ENCODE measurements at places on chromosomes 6 and 20.

DNA sequence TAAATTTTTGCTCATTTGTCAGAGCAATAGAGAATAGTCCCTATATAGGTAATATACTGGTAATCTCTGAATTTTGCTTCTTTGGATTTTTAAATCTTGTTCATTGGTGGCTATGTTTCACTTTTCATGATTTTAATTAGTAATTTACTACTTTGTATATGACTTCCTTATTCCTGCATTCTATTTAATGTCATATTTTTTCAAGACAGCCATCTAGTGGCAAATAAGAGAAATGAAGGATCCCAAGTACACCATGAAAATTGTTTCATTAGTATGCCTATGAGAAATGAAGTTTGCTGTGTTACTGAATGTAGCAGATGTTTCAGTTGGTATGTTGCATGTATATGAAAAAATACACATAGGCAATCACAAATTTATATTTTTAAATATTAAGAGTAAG lies 82.4 kb downstream of the ZNF292 start:
- DNase-seq, result no peak

- no peak for DNase-seq
These were observed 15.7 kb upstream of the POU5F1 start for GRCh38 chr6:31186052-31186734.

GRCh38 chr20:53757472-53757913 lies 163.9 kb upstream of the ZNF217 start:
- DNase-seq, result no peak

GRCh38 chr20:61980647-61981583 lies 84.8 kb downstream of the TAF4 start:
- no peak for DNase-seq

- DNase-seq, result no peak
These were observed 109.3 kb upstream of the FAM83B start for GRCh38 chr6:54737247-54737646.

- peak; percentile 30 for DNase-seq
These were observed 10.6 kb downstream of the RPS10 start for GRCh38 chr6:34414999-34415858.

GRCh38 chr6:112349636-112349934 lies 2.5 kb downstream of the RFPL4B start:
- no peak for DNase-seq

GRCh38 chr6:167564416-167565250 lies 239.7 kb downstream of the TTLL2 start:
- DNase-seq, result no peak

GRCh38 chr6:145904391-145904790 lies 59.8 kb downstream of the SHPRH start:
- DNase-seq, result no peak

GRCh38 chr20:32526125-32526524 lies 59.0 kb downstream of the NOL4L start:
- DNase-seq, result no peak

- DNase-seq, result no peak
These were observed 80.3 kb downstream of the BACH2 start for GRCh38 chr6:90216072-90216977.

DNA sequence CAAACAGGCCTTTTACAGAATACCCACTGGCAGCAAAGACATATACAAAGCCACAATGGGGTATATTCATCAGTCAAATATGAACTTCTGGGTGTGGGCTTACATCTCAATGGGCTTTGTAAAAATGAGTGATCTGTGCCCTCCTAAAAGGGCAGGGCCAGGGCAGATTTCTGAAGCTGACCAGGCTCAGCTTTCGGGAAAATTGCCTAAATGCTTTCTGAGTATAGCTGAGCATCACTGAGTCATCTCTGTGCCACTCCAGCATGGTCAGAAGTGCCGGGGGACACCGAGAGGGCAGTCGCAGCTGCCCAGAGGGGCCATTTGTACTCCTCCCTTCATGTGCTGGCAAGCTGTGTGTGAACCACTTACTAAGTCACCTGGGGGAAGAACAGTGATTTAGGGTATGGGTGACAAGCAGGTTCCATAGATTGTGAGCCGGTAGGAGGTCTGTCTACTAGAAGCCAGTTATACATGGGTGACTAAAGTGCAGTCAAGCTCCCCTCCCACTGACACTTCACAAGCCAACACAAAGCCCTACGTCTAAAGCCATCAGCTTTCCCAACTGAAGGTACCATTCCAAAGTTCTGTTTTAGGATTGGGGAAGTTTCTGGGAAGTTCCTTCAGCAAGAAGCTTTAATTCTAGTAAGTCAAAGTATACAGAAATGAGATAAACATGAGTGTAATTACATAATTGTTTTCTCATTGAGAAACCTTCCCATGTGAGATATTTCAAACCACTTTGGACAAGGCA lies 147.6 kb upstream of the TAB2 start:
- no peak for DNase-seq

DNA sequence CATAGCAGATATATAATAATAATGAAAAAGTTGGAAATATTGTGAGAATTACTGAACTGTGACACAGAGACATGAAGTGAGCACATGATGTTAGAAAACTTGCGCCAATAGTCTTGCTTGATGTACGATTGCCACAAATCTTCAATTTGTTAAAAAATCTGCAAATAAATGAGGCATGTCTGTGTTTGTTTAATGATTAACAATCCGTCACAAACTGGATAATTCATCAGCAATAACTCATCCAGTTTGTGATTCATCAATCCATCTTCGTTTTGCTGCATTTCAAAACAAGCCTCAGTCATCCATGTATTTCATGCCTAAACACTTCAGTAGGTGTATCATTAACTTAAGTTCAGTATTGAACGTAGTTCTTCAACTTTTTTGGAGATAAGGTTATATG lies 25.5 kb upstream of the SMIM26 start:
- no peak for DNase-seq

- no peak for DNase-seq
These were observed 387.1 kb upstream of the JARID2 start for GRCh38 chr6:14858808-14859207.

DNA sequence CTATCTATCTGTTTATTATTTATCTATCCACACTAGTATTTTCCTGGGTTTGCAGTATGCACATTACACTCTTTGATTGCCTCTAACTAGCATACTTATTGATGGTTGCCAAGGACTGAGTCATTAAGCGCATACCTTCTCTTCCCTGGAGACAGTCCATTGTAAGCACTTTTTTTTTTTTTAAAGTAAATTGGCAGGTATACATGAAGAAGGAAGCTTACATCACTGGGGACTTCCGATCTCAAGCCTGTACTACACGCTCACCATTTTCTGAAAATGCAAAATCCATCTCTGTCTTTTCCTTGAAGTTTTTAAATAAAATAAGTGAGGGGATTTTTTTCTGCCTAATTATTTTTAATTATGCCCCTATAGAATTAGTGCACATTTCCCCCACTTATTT lies 63.5 kb downstream of the HMGN3 start:
- no peak for DNase-seq

DNA sequence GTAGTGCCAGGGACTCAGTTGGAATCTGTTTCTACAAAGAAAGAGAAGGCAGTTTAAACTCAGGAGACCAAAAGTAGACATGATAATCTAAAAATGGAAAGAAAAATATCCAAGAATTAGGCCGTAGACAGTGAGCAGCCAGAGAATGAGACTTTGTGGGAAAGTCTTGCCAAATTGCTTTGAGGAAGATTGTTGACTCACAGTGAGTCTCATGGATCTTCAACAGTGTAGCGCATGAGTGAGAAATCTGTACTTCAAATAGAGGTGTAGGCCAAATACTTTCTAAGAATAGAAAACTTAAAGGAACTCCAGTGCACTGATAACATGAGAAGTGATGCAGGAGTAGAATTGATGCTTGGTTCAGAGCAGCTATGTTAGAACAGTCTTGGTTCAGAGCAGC lies 284.5 kb downstream of the HTR1B start:
- no peak for DNase-seq

GRCh38 chr6:145561095-145562072 lies 173.9 kb downstream of the EPM2A start:
- DNase-seq, result no peak
